ENCODE measurements at places on chromosomes 13 and 19. TPM values are rescaled to one million over a fixed set of nuclear protein-coding genes. Genes with fewer than 3 reads are reported as not detected.

The ZNF729 gene
- not detected for total RNA-seq

The ZNF69 gene
- total RNA-seq: 23.5 TPM

The CABP5 gene
- not detected for total RNA-seq

The FBXL12 gene
- 12.6 TPM for total RNA-seq
